H9 (cell line): ENCODE measurements at places on chromosomes 7 and 10. TPM values are rescaled to one million over a fixed set of nuclear protein-coding genes. Genes with fewer than 3 reads are reported as not detected.

TMEM176B gene
- total RNA-seq: 0.26 and 0.85 TPM in 2 replicates

GRCh38 chr7:82036146-82036886, 266.5 kb upstream of the HGF start:
- DNase-seq: no peak

DNA sequence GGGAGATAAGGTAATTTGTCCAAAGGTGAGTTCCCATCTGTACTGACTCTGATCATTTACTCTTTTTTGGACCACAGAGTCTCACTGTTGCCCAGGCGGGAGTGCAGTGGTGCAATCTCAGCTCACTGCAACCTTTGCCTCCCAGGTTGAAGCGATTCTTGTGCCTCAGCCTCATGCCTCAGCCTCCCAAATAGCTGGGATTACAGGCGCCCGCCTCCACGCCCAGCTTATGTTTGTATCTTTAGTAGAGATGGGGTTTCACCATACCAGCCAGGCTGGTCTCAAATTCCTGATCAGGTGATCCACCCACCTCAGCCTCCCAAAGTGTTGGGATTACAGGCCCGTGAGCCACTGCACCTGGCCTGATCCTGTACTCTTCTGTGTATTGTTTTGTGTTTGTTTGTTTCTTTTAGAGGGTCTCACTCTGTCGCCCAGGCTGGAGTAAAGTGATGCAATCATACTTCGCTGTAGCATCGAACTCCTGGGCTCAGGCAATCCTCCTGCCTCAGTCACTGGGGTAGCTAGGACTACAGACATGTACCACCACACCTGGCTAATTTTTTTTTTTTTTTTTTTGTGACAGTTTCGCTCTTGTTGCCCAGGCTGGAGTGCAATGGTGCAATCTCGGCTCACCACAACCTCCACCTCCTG, 2.4 kb downstream of the NOLC1 start:
- DNase-seq: no peak

FKBP6 gene
- not detected in 2 replicates for total RNA-seq

DNA sequence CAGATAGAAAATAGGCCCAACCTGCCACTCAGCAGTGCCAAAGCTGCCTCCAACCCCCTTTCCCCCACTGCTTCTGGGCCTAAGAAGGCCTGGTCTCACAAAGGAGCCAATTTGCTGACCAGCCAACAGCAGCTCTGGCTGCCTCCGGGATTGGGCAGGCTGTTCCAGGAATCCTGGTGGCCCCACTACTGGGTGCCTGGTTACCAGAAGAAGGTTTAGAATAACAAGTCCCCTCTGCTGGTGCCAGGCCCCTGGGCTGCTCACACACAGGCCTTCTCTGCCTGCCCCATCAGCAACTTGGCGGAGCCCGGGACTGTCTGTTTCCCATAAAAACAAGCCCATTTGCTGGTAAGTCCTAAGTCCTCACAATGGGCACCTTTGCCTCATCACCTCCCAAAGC, 1.2 kb downstream of the PHKG1 start:
- no peak for DNase-seq

VWA2 gene
- 1.4 and 1.6 TPM in 2 replicates for total RNA-seq

GRCh38 chr7:158325530-158326381, 261.9 kb downstream of the PTPRN2 start:
- DNase-seq: peak; percentile 98

C10orf53 gene
- total RNA-seq: not detected in 2 replicates

DNA sequence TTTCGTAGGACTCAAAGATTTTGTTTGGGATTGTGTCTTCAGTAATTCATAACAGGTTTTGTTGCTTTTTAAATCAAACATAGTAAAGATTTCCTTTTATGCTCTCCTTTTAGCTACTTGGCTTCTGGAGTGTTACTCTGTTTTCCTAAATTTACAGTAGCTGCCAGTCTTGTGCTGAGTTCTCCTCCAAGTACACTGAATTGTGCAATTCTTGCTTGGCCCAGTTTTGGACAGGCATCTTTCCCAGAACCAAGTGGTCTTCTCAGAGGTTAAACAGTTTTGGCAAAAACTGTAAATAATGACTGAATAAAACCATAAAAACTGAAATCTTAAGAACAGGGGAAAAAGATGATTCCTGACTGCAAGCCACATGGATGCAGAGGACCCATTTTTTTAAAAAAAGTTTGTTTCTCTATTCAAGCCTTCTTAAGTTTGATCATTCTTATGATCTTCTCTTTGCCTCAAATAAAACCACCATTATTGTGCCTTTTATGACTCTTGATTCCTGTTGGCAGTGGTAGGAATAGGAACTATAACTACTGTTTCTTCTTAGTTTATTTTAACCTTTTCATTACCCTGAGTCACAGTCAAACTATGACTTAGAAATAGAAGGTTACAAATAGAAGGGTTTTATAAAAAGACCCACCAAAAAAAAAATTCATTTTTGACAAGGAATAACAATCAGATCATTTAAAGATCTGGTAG, 88.0 kb downstream of the MDFIC start:
- DNase-seq: no peak

GRCh38 chr7:70585071-70585470, 546.9 kb upstream of the GALNT17 start:
- peak; percentile 76 for DNase-seq

DNA sequence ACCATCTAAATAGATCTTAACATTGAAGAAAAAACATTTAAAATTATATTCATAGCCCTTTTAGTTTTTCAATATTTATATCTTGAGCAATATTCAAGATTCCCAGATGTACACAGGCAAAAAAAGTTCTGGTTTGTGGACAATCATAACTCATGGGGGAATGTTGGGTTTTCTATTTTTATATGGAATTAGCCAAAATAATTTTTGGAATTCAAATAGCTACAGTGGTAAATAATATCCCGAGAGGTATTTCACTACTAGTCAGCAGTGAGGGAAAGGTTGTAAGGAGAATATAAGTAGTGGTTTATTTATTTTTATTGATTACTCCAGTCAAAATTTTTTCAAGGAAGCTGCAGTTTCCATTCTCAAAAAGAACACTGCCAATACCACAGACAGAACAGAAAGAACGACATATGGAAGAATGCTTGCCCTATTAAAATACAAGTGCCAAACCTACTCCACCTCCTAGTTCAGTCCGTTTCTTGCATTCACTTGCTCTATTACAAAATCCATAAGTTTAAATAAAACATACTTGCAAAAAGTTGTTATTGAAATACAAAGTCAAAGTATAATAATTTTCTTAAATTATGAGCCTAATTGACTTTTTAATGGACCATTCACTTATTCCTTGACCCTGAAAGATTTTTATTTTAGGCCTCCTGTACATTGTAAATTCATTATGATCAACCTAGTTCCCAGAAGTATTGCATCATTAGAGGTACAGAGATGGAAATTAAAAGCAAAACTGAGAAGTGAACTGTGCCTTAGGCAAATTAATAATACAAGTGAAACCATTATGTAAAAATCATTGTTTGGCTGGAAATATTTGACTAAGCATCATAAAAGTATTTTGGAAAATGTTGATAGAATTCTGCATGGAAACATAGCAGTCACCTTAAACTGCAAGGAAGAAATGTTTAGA, 533.2 kb downstream of the PARD3 start:
- DNase-seq: no peak

DNA sequence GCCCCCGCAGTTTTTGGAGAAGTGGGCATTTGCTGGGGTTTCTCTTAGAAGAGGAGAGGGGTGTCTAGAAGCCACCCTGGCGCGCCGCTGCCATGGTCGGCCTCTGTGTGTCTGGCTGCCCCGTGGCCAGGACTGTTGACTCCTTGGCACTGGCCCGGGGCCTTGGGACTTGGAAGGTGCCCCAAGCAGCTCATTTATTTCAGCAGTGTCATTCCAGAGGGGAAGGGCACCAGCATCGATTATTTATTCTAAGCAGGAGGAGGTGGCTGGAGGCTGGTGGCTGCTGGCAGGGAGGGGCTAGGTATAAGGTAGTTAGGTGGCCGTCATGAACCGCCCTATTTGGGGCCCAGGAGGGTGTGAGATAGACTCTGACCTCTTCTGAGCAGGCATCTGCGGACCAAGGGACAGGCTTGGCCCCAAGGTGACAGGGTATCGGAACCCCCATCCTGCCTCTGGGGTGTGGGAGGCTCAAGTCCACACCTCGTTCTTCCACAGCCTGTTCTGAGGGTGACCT, 1.6 kb downstream of the GTF2IRD1 start:
- DNase-seq: no peak

- DNase-seq: no peak
Observed at GRCh38 chr7:108112683-108113082, 17.5 kb downstream of the LAMB4 start.

DNA sequence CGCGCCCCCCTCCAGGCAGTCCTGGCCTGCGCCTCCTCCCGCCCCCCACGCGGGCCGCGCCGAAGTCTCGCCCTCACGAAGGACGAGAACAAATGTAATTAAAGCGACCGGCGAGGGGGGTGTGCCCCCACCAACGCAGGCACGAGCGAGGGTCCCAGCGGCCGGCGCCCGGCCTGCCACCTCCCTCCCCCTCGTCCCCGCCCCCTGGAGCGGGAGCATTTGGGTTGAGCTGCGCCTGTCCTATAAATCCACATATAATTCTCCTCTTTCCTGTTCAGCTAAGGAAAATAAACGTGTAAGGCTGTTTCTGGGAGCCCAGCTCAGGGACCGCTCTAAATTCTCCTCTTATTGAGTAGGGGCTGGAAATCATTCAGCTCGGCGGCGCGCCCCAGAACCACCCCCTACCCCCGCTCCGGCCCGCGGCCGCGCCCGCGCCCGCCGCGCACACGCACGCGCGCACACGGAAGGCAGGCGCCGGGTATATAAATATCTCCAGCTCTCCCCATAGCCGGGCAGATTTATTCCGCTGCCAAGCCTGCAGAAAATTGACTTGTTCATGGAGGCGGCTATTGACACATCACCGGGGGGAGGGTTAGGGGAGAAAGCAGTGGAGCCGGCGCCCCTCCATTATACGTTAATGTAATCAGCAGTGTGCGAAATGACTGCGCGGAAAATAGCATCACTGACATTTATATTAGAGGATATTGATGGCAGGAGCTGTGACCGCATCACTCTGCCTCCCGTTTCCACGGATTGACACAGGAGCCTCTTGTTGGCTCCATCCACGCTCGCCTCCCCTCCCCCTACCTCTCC, 61.6 kb upstream of the BTRC start:
- DNase-seq: no peak

GRCh38 chr10:63114031-63114814, 18.9 kb upstream of the NRBF2 start:
- no peak for DNase-seq

DNA sequence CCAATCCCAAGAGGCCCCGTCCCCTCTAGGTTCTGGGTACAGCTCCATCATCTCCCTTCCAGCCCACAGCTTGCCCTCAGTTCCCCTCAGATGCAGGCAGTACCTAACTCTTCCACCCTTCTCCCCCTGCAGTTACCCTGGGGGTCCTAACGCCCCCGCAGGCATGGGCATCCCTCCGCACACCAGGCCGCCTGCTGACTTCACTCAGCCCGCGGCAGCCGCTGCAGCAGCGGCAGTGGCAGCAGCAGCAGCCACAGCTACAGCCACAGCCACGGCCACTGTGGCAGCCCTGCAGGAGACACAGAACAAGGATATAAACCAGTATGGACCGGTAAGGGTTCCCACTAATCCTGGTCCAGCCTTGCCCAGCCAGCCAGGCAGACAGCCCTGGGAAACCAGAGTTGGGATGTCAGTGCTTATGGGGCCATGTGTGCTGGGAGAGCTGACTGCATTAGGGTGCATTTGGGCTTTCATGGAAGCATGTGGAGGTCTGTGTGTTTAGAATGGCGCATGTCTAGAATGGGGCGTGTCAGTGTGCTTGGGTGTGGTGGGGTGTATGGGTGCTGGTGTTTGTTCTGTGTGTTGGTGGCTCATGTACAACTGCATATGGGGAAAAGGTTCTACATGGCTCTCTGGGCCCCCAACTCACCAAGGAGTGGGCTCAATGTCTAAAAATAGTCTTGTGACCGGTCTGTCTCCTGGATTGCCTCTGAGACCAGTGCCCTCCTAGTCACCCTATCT, 55.1 kb upstream of the PPIF start:
- DNase-seq: no peak

OR2A5 gene
- not detected in 2 replicates for total RNA-seq

DNA sequence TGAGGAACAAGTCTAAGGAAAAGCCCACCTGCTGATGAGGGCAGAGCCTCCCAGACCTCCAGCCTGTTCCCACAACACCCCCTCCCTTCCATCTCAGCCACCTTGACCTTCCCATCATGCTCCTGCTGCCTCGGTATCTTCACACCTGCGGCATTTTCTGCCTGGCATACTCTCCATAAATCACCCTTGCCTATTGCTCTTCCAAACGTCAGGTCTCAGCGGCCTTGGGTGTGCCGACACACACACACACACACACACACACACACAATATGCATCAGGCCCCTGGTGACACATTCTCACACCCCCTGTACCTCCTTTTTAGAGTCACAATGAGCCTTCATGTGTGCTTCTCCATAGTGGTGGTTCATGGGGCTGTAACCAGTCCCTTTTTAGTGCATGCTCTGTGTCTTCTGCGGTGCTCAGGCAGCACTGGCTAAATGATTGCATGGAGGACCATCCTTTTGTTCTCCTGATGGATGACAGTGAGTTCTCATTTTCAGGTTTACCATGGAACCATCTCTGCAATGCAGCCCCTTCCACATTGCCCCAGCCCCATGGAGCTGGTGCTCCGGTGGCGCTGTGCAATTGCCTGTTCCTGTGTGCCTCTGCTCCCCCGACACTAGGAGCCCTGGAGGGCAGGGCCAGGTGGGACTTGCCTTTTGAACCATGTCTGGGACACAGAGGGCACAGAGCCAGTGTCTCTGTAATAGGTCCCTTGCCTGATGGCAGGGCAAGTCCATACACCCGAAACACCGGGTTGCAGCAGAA, 4.5 kb downstream of the ADIRF start:
- DNase-seq: no peak

GRCh38 chr7:106655703-106656498, 5.1 kb downstream of the CCDC71L start:
- no peak for DNase-seq
